SJCRH30 (cell line): ENCODE measurements at places on chromosomes 12 and 14.
A peak's percentile ranks its signal among the peaks of the same experiment; 100 is the strongest.

DNA sequence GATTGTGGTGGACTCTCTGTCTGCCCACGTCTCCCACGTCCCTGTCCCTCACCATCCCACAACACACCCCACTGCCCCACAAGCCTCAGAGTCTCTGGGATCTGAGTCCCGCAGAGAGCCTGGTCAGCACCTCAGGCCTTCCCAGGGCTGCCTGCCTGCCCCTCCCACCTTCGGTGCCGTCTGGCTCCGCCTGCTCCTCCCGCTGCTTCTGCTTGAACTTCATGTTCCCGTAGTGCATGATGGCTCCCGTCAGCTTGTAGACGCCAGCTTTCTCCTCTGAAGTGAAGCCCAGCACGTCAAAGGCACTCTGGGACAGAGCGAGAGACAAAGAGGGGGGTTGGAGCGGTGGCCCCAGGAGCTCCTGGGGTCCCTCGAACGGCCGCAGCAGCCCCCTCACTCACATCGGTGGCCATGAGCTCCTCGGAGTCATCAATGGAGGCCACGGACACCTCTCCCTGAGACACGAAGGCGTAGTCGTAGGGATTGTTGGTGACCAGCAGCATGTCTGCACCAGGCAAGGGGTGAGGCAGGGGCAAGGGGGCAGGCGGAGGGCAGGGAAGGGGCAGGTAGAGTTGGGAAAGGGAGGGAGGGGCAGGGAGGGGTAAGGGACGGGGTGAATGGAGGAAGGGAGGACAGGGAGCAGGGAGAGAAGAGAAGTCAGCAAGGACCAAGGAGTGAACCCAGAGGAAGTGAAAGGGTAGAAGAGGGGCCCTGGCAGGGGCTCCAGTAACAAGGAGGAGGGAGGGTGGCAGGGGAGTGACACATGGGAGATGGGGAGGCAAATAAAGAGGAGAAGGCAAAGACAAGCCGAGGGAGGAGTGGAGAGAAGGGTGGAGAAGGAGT, 5.6 kb downstream of the MYH6 start:
- no peak for DNase-seq

- DNase-seq = no peak
Measured at GRCh38 chr12:84641940-84642545, 270.6 kb downstream of the SLC6A15 start.

GRCh38 chr14:103562429-103563225, at the start of the genes BAG5 and COA8:
TSS of gene BAG5 (minus strand) at chr14:103562657. CDS start at chr14:103561164, 1,493 bp downstream.
TSS of gene COA8 (plus strand) at chr14:103562960. CDS start at chr14:103563002, 42 bp downstream.
- DNase-seq = peak; percentile 90

- DNase-seq = peak; percentile 73
Measured at GRCh38 chr14:75307700-75308379, 29.2 kb downstream of the FOS start.

DNA sequence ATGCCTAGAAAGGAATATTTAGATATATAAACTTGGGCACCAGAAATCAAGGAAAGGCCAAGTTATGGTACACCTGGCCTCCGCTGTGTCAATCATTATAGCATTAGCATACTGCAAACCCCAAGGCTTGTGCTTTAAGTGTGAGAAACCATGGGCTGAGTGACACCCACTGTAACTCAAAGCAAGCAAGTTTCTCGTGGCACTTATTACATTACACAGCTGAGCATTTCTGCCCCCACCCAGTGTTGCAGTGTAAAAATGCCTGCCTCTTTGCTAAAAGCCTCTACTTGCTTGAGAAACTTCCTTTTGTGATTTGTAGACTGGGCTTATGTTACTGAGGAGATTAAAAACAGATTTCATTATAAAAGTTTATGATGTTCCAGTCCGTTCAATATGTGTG, 122.0 kb downstream of the TGFB3 start:
- DNase-seq = no peak

DNA sequence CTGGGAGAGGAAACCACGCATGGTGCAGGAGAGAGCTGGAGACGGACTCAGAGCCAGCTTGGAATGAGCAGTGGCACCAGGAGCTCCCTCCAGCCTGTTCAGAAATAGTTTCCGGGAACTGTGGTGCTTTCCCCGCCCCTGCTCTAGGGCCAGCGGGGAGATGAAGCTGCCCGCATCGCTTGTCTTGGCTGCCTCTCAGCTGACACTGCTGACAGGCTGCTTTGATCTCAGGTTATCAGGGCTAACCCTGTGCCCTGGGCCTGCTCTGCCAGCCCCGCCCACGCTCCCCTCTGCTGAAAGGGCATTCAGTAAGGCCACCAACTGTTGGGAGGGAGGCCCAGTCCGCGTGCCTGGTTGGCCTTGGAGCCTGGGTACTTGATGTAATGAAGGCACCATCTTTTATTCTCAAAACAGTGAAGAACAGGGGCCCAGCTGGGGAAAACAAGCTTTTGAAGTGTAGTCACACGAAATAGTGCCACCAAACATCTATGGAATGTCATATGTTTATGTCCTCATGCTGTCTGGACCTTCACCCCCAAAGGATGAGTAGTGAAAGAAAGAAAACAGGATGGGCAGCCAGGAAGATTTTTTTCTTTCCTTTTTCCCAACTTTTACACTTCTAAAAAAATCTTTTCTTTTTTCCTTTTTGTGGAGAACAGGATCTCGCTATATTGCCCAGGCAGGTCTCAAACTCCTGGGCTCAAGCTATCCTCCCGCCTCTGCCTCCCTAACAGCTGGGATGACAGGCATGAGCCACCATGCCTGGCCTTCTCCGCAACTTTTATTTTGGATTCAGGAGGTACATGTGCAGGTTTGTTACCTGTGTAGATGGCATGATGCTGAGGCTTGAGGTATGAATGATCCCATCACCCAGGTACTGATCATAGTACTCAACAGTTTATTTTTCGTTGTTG, 115.9 kb upstream of the TBX3 start:
- no peak for DNase-seq

DNA sequence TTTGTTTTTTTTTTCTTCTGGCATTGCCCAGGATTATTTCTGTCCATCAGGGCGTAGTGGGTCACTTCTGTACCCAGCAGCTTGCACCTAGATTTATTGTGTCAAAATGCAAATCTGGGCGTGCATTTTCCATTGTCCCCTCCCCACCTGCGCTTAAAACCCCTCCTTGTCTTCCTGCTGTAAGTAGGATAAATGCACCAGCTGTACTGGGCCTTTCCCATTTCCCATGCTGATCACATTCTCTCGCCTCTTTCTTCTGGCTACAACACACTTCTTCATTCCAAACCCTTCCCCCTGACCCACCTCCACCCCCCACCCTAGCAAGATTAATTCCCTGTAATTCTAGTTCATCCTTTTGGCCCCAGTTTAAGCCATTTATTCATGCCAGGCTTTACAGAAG, 128.0 kb downstream of the ETV6 start:
- DNase-seq = no peak

- no peak for DNase-seq
Measured at GRCh38 chr14:95155045-95155444, 2.3 kb downstream of the DICER1 start.

DNA sequence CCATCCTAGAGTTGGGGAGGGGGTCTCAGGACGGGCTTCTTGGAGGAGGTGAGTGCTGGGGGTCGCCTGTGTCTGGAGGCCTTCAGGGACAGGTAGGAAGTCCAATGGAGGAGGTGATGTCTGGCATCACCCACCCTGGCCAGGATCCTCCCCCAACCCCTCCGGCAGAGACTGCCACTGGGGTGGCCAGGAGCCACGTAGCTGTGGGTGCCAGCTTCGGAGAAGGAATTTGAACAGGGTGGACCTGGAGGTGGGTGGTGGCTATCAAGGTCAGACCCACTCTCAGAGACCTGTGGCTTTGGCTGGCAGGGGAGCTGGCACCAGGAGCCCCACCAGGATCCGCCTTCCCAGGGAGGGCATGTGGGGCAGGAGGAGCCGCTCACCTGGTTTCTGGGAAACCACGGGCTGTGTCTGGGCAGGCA, 9.1 kb downstream of the CEP170B start:
- DNase-seq = no peak

DNA sequence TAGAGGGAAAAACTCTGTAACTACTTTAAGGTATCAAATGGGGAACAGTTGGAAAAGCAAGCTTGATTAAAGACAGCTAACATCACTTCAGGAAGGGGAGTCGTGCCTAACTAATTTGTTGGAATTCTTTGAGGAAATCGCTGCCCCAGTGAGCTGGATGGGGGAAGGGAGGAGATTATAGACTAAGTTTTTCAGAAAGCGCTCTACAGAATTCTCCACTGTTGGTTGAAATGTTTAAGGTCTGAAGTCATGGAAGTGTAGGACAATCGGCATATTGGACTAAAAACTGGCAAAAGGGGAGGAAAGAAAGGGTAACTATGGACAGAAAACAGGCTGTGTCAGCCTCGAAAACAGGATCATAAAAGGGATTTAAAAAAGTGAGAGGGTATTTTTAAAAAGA, 229.9 kb upstream of the HMGA2 start:
- DNase-seq = no peak

- no peak for DNase-seq
Measured at GRCh38 chr12:122481861-122482260, 18.9 kb downstream of the ZCCHC8 start.

DNA sequence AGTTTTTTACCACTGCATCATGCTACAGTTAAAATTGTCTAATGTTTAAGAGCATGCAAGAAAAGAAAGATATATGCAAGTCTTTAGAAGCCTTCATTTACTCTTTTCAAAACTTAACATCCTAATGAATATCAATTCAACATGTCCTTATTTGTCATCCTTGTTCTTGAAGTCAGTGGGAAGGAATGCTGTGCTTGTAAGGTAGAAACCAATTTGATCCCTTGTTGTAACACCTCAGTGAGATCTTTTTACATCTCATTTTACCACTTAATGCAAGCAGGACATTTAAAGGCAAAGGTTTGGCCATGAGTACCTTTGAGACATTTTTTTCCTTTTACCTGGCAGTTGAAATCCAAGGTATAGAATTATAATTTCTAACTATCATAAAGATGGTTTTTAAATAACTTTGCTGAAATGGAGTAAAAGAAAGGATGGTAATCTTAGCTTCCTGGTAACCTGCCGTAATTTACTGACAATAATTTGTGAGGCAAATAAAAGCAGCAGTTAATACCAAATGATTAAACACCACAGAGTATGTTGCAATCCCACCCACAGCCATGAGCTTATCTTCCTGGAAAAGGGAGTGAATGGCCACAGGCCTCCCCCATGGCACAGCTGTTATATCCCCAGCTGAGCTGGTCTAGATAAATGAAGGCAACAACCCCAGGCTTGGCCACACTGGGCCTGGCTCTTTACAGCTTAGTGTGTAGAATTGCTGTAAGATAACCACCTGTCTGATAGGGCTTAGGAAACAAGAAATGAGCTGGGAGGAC, 33.2 kb upstream of the STRN3 start:
- DNase-seq = peak; percentile 96

- DNase-seq = no peak
Measured at GRCh38 chr12:67958187-67958586, 31.1 kb upstream of the IFNG-AS1 start.

DNA sequence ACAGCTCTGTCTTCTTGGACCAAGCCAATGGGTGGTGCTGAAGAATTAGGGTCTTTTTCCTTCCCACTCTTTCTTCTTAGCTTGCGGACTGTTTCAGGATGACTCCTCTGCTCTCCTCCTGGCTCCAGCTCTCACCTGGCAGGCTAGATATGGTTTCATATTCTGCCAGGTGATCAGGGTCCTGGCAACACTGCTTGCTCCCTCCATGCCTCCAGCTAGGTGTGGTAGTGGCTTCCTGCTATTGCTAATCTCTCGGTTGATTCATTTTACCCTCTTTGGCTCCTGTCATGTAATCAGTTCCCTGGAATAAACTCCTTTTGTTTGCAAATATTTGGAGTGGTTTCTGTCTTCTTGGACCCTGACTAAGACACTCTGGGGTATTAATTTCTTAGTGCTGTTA, 4.3 kb upstream of the GZMH start:
- DNase-seq = no peak

DNA sequence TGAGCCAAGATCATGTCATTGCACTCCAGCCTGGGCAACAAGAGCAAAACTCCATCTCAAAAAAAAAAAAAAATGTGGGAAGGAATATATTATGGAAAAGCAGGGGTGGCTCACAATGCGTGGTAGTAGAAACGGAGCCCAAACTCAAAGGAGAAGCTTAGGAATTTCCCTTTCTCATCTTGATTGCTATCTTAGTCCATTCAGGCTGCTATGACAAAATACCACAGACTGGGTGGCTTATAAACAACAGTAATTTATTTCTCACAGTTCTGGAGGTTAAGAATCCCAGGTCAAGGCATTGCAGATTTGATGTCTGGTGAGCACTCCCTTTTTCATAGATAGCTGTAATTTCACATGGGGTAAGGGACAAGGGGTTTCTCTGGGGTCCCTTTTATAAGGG, 153.8 kb upstream of the KRR1 start:
- no peak for DNase-seq

- DNase-seq = no peak
Measured at GRCh38 chr14:36654794-36655381, 6.8 kb upstream of the PAX9 start.

GRCh38 chr12:16175840-16176239, 101.6 kb downstream of the SLC15A5 start:
- no peak for DNase-seq

GRCh38 chr14:49865431-49865859, 12.9 kb upstream of the NEMF start:
- DNase-seq = peak; percentile 56

GRCh38 chr14:28830115-28830534, 63.5 kb downstream of the FOXG1 start:
- no peak for DNase-seq

- peak; percentile 55 for DNase-seq
Measured at GRCh38 chr14:58663494-58664111, 25.8 kb downstream of the DACT1 start.

DNA sequence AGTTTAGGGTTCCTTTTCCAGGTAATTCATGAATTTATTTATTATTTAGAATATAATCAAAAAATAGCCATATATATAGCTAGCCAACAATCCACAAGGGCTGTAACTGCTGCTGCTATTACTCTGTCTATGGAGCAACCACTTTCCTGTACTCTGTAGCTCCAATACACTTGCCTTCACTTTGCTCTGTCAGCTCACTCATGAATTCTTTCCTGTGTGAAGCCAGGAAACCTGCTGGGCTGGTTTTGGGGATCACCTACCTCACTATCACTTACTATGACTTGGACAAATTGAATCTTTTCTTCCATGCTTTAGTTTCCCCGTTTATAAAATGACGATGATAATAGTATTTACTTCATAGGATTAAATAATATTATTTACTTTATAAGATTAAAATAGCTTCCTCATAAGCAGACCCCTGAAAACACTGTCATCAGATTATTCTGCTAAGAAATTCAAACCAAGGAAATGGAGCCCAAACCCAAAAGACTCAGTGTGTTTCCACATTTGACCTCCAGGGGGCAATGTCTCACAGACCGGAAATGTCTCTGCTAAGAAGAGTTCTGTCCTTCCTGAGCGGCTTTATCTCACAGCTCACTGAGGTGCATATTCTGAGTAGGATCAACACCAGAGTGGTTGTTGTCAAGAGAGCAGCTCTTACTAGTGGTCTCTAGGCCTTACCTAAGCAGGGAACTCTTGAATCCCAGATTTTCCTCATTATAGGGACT, 457.1 kb downstream of the DAD1 start:
- peak; percentile 8 for DNase-seq

DNA sequence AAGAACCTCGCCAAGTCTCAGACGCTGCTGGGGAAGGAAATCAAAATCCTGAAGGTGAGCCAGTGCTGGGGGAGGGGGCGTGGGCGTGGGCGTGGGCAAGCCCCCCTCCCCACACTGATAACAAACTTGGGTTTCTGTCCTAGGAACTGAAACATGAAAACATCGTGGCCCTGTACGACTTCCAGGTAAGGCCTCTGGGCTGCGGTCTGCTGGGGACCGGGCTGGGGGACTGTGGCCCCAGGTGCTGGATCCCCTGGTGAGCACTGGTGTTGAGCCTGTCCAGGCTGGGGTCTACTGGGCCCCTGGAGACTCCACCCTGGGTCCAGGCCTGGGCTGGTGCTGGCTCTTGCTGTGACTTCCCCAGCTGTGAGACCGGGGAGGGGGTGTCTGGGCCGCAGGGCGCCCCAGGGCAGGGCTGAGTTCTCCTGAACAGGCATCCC, 1.2 kb downstream of the ULK1 start:
- no peak for DNase-seq
